ENCODE measurements at places on chromosomes 7 and 10. TPM values are rescaled to one million over a fixed set of nuclear protein-coding genes. Genes with fewer than 3 reads are reported as not detected.

Gene ARMS2
- not detected for total RNA-seq

Gene CTBP2
- total RNA-seq = 73.5 TPM

Gene GHRHR
- not detected for total RNA-seq

Gene PTER
- total RNA-seq = 12.1 TPM

Gene GIMAP1
- total RNA-seq = not detected

Gene ZNF853
- total RNA-seq = 0.59 TPM

Gene HMX2
- total RNA-seq = not detected

Gene SFRP4
- total RNA-seq = 65.8 TPM

Gene IGF2BP3
- 40.6 TPM for total RNA-seq

Gene GARS1
- 297 TPM for total RNA-seq

Gene APBB1IP
- not detected for total RNA-seq

Gene C10orf95
- not detected for total RNA-seq

Gene LRMDA
- 2.3 TPM for total RNA-seq

Gene RSPH10B2
- 0.30 TPM for total RNA-seq

Gene LIPK
- total RNA-seq = not detected

Gene MINPP1
- total RNA-seq = 19.8 TPM

Gene NEUROG3
- not detected for total RNA-seq

Gene ELMO1
- 0.15 TPM for total RNA-seq

Gene LLCFC1
- not detected for total RNA-seq

Gene NPFFR1
- total RNA-seq = not detected

Gene GDF2
- total RNA-seq = not detected

Gene KIFBP
- 30.9 TPM for total RNA-seq

Data from smooth muscle cell of the coronary artery (primary cell).